ENCODE measurements at places on chromosomes 11 and 22. TPM values are rescaled to one million over a fixed set of nuclear protein-coding genes. Genes with fewer than 3 reads are reported as not detected.

The BEST1 gene
- 0.79 TPM for total RNA-seq

The C11orf21 gene
- not detected for total RNA-seq

The FAM181B gene
- not detected for total RNA-seq

The OR51B2 gene
- not detected for total RNA-seq

The CNTF gene
- 1.3 TPM for total RNA-seq

The CNGA4 gene
- not detected for total RNA-seq

The SCO2 gene
- total RNA-seq = 9.9 TPM

The DNAJB7 gene
- not detected for total RNA-seq

The TMEM258 gene
- 150 TPM for total RNA-seq

The QSER1 gene
- total RNA-seq = 20.2 TPM

The NCAM1 gene
- total RNA-seq = not detected

The SLC22A25 gene
- total RNA-seq = not detected

The LRRN4CL gene
- total RNA-seq = 3.3 TPM

The MUC2 gene
- 0.03 TPM for total RNA-seq

The MS4A12 gene
- 0.21 TPM for total RNA-seq

The SESN3 gene
- total RNA-seq = 0.14 TPM

The HEPHL1 gene
- not detected for total RNA-seq

The TENM4 gene
- total RNA-seq = 45.5 TPM

The PRG2 gene
- total RNA-seq = not detected

The INSC gene
- total RNA-seq = 0.44 TPM

The APOA4 gene
- not detected for total RNA-seq

The SCN4B gene
- 0.08 TPM for total RNA-seq

The CHADL gene
- total RNA-seq = 0.13 TPM

The COMMD9 gene
- 82.1 TPM for total RNA-seq

The UQCR10 gene
- 142 TPM for total RNA-seq

The MAJIN gene
- not detected for total RNA-seq

The OVCH2 gene
- not detected for total RNA-seq

The SYVN1 gene
- total RNA-seq = 46.0 TPM

The CST6 gene
- total RNA-seq = 0.83 TPM

The MMP11 gene
- 2.0 TPM for total RNA-seq

The UEVLD gene
- total RNA-seq = 25.2 TPM

The STK33 gene
- total RNA-seq = 0.50 TPM

The C1QTNF4 gene
- not detected for total RNA-seq

The HIRA gene
- total RNA-seq = 24.8 TPM

Data from HFFc6 (cell line).